ENCODE measurements at places on chromosomes 6 and 20.

- no peak for DNase-seq
These were observed 7.4 kb downstream of the CPNE1 start for GRCh38 chr20:35657271-35657670.

- no peak for DNase-seq
These were observed 238.1 kb upstream of the IRAK1BP1 start for GRCh38 chr6:78629154-78629721.

- DNase-seq: no peak
These were observed 217.4 kb downstream of the MANEA start for GRCh38 chr6:95794749-95795148.

GRCh38 chr20:12371990-12372389 is 454.3 kb downstream of the BTBD3 start:
- no peak for DNase-seq

- DNase-seq: no peak
These were observed 75.4 kb downstream of the RPP40 start for GRCh38 chr6:4928426-4928825.

GRCh38 chr6:155177363-155177961 is 86.4 kb upstream of the CLDN20 start:
- DNase-seq: peak; percentile 61

GRCh38 chr6:31680226-31681134 is at the start of gene LY6G5C:
LY6G5C (minus strand) TSS chr6:31681067; CDS start chr6:31680373, 694 bp downstream.
- peak; percentile 75 for DNase-seq

DNA sequence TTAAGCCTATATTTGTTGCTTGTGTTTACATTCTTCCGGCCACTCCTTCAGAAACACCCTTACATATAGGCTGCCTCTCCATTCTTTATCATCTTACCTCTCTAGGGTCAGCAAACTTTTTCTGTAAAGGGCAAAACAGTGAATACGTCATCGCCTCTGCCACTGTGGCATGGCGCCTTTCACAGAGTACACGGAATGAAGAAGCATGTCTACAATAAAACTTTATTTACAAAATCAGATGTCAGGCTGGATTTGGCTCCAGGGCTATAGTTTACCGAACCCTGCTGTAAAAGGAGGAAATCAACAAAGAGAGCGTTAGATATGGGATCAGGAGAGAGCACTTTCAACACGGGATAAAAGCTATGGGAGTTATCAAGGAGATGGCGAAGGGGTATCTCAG is 9.3 kb upstream of the NCR2 start:
- no peak for DNase-seq

- peak; percentile 48 for DNase-seq
These were observed 646 bp downstream of the RPS6KA2 start for GRCh38 chr6:166626177-166627032.

- no peak for DNase-seq
These were observed 363.9 kb downstream of the DHX35 start for GRCh38 chr20:39326050-39326449.

GRCh38 chr6:148431413-148431812 is 88.8 kb downstream of the SASH1 start:
- DNase-seq: no peak

DNA sequence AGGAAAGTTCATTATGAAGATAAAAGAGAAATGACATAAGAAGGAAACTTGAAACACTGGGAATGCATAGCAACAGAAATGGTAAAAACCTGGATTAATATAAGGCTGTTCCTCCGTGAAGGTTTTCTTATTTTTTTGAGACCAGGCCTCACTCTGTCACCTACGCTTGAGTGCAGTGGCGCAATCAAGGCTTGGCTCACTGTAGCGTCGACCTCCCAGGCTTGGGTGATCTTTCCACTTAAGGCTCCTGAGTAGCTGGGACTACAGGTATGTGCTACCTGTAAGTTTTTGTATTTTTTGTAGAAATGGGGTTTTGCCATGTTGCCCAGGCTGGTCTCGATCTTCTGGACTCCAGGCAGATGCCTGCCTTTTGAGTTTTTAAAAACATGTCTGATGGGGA is 51.7 kb downstream of the PANK2 start:
- no peak for DNase-seq

DNA sequence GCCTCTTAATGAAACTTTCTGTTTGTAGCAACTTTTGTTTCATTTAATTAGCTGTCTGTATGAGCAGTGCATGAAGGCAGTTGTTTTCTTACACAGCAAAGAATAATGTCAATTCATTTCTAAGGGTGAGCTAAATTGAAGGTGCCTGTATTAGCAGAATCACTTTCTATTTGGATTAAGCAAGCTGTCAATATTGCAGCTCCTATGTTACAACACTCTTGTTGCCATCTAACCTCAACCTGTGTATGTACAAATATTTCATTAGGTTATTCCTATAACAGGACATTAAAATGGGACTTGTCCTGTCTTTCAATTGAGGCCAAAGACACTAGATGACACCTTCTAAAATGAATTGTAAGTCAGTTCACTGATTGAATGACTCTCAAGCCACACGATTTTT is 647.5 kb downstream of the UTRN start:
- DNase-seq: no peak

- no peak for DNase-seq
These were observed 60.2 kb downstream of the UBE2V1 start for GRCh38 chr20:50052550-50053361.

GRCh38 chr6:8029243-8029870 is 34.8 kb downstream of the BLOC1S5 start:
- DNase-seq: no peak

DNA sequence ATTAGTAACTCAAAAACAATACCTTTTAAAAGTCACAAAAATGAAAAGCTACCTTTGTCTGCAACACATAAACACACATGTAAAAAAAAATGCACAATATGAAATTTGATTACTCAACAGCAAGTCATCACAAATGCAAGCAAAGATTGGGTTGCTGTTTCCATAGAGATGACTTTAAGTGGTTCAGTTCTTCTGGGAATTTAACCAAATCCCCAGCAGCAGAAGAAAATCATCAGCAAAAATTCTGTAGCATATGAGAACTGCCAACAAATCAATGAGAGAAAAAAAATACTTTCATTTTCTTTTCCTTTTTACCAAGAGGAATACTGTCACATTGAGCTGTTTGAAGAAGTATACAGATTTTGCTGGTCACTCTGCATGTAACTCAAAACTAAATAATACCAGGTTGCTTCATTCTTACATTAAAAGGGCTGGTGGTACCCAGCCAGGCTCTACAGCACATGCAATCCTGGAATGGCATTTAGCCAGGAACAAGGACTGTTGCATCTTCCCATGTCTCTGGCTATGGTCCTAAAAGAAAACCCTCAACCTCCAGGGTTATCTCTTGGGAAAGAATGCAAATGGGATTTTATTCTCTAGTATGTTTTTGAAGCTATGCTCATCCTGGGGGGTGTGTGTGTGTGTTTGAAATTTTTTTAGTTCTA is 158.3 kb downstream of the OPRM1 start:
- no peak for DNase-seq

DNA sequence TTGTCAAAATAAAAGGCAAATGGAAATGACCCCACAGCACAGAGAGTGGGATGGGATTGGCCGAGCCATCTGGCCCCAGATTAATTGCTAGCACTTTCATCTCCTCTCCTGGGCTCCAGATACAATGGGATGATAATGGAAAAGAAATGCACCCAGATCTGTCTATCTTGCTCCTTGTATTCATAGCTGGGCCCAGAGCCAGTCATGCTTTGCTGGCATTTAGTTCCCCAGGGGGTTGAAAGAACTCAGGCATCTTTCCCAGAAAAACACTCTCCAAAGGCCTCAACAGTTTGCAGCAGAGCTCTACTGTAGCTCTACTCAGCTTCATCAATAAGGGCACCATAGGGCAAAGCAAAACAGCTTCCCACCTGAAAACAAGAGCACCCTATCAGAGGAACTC is 116.0 kb upstream of the FOXA2 start:
- no peak for DNase-seq

GRCh38 chr6:91654357-91654756 is 1067.5 kb upstream of the MAP3K7 start:
- DNase-seq: no peak

DNA sequence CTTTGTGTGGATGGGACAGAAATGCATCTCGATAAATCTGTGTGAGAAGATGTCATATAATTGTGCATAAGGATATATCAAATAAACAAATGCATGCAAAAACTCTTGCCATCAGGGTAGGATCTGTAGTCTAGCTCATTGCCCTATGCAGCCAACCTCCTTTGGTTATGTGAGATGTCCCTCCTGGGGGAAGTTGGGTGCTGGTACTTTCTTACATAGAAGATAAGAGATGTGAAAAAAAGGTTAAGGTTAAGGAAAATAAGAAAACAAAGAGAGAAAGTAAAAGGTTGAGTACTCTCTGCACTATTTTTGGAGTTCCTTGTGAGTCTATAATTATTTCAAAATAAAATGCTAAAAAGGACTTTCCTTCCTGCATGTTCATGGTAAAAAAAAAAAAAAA is 30.4 kb downstream of the ZDHHC14 start:
- no peak for DNase-seq

DNA sequence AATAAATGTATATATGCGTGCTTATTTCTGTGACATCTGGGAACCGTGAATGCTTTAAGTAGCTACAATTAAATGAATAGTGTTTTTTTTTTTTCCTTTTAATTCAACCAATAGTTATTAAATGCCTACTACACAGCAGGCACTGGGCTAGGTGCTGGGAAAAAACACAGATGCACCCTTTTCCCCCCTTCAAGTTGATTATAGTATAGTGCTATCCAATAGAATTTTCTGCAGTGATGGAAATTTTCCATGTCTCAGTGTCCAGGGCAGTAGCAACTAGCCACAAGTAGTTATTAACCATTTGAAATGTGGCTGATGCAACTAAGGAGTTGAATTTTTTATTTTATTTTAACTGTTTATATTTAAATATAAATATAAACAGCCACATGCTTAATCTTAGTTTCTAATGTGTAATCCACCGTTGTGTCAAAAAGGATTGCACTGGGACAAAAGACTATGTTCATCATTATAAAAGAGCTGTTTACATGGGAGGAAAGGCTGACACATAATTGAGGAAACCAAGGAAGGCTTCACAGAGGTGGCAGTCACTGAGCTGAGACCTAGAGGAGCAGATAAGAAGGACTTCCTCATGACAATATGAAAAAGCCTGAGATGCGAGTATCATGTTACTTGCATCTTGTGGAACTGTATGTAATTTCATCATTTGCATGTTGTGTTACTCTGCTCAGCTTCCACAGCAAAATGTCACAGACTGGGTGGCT is 261.2 kb upstream of the PLCB4 start:
- no peak for DNase-seq

GRCh38 chr20:2619961-2620595 is 32.4 kb upstream of the NOP56 start:
- DNase-seq: no peak

- DNase-seq: no peak
These were observed 138.2 kb downstream of the UNC5CL start for GRCh38 chr6:40900791-40901190.

DNA sequence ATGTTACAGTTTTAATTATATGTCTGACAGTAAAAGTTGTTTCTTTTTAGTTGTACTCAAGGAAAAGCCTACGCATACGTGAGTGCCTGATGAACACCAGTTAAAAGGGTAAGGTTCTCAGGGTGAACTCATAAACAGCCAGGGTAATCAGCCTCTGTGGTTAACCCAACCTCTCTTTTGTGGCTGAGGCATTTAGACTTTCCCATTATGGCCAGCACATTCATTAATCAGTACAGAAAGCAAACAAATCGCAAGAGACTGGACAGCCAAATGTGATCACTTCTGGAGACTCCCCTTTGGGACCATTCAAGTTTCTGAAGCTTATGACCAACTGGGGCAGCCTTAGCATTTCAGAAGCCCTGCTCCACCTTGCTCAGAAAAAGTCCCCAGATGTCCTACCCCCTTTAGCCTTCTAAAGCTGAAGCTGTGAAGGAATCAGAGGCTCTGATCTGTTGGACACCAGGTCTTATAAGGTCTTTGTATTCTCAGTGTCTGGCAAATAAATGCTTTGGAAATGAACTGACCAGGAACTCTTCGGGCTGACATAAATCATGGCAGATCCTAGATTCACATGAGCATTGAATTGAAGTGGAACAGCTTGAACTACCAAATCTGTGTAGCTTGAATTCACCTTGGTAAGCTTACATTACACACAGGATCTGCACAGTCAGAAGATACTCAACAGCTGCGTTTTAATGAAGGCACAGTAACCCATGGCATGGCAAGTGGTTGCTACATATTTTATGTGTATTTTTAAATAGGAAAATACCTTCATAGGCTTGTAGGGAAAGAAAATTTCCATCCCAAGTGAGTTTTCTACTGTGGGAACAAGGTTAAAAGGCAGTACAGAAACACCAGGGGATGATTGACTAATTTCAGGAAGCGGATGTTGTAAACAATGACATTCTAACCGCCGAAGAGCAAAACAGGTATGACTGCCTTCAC is 18.7 kb downstream of the IL20RA start:
- DNase-seq: no peak

DNA sequence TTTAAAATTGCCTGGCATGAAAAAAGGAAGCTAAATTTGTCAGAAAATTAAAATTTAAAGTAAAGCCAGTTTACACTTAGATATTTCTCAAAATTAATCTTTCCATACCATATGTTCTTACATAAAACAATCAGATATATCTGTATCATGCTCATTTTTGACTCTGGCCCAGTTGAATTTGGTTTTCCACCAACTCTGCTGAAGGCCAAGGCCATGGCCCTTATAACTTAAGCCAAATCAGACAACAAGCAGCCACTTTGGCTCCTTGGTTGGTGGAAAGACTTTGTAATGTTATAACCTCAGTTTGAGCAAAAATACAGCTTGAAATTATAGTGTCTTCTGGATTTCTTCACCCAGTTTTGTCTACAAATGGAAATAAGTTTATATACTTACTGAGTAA is 97.3 kb downstream of the CENPW start:
- DNase-seq: no peak

GRCh38 chr6:121428872-121429756 is 6.3 kb upstream of the GJA1 start:
- DNase-seq: no peak

GRCh38 chr6:28940294-28940857 is 16.6 kb upstream of the TRIM27 start:
- DNase-seq: peak; percentile 73
